C1 segment of cervical spinal cord (tissue), 14 donors: ENCODE measurements at places on chromosomes 16 and 17.

- DNase-seq = no peak
These were observed 32.7 kb downstream of the RHBDL3 start for GRCh38 chr17:32298298-32298697.

DNA sequence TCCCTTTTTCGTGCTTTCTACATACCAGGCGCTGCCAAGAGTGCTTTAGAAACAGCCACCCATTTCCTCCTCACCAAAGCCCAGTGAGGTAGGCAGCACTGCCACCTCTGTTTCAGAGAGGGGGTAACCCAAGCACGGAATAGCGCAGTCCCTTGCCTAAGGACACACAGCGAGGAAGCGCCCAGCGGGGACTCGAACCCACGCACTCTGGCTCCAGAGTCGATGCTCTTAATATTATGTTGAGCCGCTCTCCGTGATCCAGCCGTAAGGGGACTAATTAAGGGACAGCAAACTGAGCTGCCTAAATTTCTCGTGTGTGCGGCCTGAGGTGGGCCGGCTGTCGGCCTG is 497 bp downstream of the CES1 start:
- DNase-seq = no peak

- DNase-seq = no peak
These were observed 787 bp downstream of the PRKAR1A start for GRCh38 chr17:68512960-68513474.

GRCh38 chr17:28427371-28427770 is 21.4 kb upstream of the SLC46A1 start:
- DNase-seq = no peak

GRCh38 chr16:58487566-58488351 is 12.2 kb upstream of the NDRG4 start:
- peak; percentile 23 for DNase-seq

GRCh38 chr17:35892091-35893035 is 12.2 kb upstream of the CCL5 start:
- no peak for DNase-seq

- no peak for DNase-seq
These were observed 589 bp downstream of the CLCN7 start for GRCh38 chr16:1474082-1474795.

DNA sequence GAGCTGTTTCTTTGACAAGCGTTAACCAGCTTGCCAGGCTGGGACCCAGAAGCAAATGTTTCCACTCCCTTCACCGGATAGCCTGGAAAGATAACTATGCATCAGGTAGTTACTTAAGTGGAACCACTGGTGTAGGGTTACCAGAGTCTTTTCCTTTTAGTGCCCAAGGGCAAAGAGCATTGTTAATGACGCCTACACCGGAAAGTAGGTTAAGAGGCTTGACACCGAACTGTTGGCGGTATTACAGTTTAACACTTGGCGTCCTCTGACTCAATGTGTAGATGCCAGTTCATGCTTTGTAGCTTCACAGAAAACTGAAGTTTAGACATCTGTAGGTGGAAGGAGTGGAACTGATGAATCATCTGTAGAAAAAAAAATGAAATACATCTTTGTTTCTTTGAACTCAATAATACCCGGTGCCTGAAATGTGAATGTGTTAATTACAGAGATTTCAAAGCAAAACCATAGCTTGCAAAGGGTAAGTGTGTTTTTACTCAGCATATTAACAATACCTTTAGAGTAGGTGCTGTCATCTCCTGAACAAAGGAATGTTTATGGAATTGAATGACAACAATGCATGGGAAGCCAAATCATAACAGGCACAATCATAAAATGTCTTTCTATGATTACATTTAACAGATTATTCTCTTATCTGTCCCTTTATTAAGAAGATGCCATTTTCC is 426.7 kb upstream of the SALL1 start:
- no peak for DNase-seq

GRCh38 chr16:83937922-83938885 is 14.8 kb upstream of the OSGIN1 start:
- DNase-seq = no peak

GRCh38 chr16:5607169-5607568 is 509.6 kb upstream of the EEF2KMT start:
- no peak for DNase-seq

- DNase-seq = no peak
These were observed 1.4 kb downstream of the CUEDC1 start for GRCh38 chr17:57953705-57954396.

DNA sequence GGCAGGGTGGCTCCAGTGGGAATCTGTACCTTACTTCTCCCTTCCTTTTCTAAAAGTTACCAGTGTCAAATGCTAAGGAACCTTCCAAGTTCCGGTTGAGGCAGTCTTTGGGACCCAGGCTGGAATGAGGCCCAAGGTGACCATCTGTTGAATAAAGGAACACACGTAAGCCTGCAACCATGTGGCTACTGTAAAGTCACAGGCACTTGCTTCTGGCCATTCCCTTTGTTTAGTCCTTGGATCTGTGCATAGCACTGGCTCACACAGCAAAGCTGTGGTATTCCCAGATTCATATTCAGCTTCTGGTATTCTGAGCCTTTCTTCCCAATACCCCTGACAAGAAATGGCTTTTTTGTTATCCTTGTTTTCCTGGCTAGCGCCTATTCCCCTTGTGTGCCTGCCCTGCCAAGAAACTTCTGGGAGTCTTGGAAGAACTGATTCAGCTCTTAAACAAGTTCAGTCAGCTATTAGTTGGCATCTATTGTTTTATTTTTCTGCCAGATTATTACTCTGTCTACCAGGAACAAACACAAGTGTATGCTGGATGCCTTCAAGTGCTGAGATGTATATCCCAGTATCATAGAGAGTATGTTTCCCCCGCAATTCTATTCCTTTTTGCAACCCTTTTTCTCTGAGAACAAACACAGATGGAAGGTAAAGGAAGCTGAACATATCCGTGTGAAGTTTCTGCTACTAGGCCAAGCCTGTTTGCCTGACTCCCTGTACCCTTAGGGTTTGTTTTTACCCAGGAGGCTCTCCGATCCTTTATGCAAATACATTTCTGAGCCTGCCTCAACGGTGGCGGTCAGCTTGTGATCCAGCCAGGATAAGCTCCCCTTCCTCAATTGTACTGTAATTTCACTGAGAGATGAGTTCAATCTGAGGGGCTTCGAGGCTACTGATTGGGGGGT is 13.2 kb downstream of the TMEM238L start:
- DNase-seq = no peak

DNA sequence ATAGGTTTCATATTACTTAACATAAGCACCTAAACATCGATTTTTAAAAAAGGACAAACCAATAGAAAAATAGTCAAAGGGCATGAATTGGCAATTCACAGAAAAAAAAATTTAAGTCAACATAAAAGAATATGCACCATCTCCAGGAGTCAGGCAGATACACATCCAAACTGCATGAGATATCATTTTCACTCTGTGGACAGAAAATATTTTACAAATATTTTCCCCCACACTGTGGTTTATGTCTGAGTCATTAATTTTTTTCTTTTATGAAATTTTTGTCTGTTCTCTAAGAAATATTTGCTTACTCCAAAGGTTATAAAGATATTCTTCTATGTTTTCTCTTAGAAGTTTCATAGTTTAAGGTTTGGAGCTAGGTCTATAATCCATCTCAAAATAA is 74.4 kb upstream of the DNAH17 start:
- DNase-seq = no peak

DNA sequence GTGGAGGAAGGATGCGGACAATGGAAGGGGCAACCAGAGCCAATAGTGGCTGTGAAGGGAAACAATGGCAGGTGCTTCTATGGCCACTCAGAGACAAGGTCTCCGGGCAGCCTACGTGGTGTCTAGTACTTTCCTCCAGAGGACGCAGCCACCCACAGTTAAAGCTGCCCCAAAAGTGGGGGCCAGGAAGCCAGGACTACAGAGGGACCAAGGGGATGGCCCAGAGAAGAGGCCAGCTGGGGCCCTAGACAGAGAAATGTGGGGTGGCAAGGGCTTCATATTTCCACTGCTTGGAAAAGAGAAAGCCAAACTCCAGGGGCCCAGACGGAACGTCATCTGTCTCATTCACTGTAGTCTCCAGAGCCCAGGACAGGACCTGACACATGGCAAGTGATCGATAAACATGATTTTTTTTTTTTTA is 837 bp upstream of the PER1 start:
- DNase-seq = no peak

DNA sequence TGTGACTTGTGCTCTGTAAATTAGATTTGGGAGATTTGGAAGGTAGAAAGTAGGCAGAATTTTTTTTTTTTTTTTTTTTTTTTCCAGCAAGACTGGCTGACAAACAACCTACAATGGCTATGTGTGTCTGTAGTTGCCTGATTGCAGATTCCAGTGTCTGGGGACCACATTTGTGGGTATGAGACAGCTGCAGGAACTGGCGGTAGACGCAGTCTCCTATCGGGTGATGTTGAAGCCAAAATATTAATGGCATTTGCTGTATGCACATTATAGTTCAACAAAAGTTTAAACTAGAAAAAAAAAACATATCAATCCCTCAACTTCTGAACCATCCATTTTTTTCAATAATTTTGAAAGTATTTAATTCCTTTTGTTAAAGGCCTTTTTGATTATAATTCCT is 665.2 kb downstream of the TOX3 start:
- no peak for DNase-seq

- no peak for DNase-seq
These were observed 41.6 kb upstream of the RNFT1 start for GRCh38 chr17:60006160-60006559.

GRCh38 chr16:86567701-86568581 is 1.3 kb downstream of the FOXC2 start:
- DNase-seq = no peak

- no peak for DNase-seq
These were observed 21.2 kb upstream of the SP6 start for GRCh38 chr17:47872019-47872650.

DNA sequence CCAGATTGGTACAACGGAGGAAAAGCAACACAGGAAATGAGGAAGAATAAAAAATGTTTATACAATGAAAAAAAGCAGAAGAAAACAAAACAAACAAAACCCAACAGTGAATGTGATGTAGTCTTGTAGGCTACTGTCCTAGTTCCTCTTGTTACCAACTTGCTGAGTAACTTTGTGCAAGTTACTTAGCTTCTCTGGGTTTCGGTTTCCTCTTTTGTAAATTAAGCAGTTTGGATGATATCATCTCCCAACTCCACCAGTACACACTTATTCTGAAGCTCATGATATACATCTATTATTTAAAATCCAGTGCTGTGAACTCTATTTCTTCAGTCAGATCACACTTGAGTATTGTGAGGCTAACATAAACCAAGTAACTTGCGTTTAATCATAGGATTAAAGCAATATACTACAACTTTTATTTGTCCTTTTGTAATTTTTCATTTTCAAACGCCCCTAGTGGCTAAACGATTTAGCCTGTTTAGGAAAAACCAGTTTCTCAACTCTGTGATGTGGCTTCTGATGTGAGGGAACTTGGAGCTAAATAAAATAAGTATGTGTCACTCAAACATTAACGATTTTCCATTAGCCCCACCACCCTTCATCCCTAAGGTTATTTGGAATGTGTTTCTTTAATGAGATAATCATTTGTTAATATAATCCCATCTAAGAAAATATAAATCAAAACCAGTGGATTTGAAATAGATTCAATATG is 1.4 kb upstream of the UNK start:
- DNase-seq = no peak

GRCh38 chr16:48491517-48491916 is 106.3 kb upstream of the SIAH1 start:
- DNase-seq = no peak

DNA sequence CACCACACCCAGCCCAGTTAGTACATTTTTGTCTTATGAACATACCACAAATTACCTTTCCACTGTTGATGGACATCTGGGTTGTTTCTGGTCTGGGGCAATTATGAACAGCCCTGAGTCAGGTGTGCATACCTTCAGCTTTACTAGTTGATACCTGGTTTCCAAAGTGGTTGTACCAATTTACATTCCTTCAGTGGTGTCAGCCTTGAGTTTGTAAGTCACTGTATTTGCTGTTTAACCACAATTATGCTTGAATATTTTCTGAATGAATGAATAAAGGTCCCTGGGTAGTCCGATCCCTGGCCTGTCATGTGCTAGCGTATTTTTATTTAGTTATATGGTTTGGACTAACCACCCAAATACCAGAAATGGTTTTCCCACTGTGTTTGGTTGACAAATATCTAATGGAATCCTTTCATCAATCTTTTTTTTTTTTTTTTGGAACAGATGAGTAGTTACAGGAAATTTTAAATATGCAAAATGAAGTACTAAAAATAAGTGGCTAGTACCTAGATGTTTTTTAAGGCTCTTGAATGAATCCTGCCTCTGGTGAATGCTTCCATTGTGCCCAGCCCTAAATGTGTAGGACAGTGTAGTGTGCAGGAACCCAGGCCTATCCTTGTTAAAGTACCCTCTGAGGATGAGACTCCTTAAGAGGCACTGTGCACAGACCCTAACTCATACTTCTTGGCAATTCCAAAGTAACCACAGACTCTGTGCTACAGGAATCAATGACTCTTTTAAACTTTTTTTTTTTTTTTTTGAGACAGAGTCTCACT is 3.7 kb downstream of the DUSP14 start:
- no peak for DNase-seq

DNA sequence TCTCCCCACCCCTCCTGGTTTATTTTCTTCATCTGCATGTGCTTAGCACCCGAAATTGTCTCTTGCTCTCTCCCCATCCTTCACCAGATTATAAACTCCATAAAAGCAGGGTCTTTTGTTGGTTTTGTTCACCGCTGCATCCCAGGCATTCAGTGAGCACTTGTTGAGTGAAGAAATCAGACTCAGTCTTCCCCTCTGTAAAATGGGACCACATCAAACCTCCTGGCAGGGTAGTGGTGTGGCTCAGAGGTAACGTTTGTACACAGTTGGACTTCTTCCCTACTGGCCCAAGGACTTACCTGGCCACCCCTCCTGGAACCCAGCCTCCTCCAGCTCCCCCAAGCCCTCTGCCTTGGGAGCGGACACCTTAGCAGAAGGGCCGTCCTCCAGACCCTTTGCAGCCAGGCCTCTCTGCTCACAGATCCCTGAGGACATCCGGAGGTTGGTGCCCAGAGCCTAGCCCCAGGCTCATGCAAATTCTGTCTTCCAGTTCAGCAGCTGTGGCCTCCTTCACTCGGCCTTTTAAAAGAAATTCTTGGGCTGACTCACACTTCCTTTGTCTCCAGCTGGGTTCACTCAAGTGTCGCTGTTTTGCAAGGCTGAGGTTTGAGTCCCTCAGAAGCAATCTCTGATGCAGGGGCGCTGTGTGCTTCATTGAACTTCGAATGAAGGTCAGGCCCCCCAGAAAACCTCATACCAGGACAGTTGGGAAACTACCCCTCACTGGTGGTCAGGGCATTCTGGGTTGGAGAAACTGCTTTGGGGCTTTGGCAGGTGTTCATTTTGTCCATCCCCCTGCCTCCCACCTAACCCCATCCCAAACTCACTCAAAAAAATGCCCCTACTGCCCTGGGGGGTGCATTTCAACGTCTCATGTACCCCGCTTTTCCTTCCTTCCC is 16.8 kb upstream of the RMI2 start:
- no peak for DNase-seq
